ENCODE measurements at places on chromosomes 12 and 14.

GRCh38 chr12:51246254-51246853 lies 7.7 kb downstream of the DAZAP2 start:
- DNase-seq: no peak

DNA sequence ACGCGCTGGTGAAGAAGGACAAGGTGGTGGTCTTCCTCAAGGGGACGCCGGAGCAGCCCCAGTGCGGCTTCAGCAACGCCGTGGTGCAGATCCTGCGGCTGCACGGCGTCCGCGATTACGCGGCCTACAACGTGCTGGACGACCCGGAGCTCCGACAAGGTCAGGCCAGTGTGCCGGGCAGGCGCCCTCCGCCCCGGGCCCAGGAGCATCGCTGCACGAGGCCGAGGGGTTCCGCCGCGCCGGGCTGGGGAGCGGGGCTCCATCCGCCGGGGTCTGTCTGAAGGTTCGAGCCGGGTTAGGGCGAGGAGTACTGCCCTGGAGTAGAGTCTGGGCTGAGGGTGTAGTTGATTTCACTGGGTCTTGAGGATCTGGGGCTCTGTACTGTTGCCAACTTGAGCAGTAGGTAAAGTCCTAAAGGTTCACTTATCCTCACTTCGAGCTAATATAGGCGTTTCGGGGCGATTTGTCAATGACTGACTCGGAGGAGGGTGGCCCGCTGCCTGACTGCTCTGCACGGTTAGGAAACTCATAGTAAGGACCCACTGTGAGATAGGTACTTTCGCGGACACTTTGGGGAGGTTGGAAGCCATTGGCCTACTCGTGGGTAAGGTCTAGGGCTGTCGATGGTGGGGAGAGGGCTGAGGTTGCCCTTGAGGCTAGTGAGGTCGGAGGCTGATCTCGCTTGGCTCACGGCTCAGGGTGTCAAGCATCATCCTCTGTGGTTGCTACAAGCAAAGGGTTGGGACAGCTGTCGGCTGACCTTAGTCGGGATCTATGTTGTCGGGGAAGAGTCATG lies 574 bp downstream of the GLRX5 start:
- DNase-seq: no peak

GRCh38 chr14:60965402-60965801 lies 15.5 kb downstream of the TRMT5 start:
- DNase-seq: no peak

DNA sequence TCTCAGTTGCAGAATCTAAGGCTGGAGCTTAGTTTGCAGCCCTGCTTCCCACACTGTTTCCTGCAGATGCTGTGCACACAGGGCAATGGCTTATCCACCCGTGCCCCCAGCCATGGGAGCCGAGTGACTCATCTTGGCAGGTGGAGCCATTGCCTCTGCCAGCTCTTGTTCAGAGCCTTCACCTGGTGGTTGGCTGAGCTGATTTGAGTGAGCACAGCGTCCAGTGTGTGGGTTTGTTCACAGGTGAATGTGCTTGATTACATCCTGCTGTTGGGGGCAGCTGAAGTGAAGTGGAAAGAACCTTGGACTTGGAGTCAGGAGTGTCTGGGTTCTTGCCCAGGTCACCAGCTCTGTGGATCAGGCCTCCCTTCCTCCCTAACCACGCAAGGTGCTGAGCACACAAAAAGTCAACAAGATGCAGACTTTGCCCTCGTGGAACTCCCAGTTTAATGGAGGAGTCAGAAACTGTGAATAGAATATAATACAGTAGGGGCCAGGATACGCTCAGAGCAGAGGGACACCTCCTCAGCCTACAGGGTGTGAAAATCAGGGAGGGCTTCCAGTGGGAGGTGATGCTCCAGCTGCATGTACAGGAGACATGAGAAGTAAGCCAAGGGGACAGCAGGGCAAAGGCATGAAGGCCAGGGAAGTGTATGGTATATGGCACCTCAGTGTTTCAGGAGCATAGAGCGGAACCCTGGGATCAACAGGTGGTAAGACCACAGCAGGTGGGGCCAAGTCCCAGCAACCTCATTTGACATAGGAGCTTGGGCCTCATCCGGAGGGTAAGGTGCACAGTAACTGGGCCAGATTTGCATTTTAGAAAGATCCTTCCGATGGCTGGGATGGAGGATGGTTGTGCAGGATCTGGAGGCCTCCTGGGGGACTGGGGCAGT lies 22.8 kb downstream of the JDP2 start:
- DNase-seq: no peak

DNA sequence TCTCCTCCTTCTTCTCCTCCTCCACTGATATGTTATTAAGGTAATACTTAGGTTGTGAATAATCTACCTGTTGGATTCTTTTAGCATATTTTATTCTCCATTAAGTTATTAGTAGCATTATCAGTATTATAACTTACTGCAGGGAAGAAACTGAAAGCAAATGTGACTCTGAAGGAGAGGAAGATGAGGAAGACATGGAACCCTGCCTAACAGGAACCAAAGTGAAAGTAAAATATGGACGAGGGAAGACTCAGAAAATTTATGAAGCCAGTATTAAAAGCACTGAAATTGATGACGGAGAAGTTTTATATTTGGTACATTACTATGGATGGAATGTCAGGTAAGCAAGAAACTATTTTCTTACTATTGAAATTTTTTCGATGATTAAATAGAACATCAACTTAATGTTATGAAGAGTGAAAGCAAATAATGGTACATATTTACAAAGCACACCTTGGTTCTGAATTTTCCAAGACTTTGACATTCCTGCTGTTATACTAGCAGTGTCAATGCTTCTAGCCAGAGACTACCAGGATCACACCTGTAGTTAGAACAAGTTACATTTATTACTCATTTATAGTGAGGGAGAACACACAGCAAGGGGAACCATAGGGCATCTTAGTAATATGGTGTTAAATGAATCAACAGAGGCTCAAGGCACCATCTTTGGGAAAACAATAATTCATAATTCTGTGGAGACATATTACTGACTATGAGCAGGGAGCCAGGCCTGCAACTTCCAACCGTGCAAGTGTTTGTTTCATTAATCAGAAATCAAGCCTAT lies 42.0 kb upstream of the TOMM20L start:
- no peak for DNase-seq

GRCh38 chr14:50790589-50790988 lies 40.4 kb downstream of the NIN start:
- no peak for DNase-seq

DNA sequence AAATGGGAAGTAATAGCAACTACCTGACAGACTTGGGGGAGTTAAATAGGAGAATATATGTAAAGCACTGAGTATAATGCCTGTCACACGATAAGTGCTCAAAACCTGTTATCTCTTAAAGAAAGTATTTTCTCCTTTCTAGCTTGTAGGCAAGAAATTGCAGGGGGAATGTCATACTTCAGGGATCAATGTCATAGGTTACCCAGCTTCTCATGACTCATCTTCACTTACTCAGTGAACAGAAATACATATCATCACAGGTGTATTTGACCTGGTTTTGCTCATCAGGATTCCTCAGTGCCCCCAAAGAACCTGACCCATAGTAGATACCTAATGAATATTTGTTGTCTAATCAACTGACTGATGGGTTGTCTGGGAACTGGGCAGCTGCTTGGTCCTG lies 285.0 kb upstream of the ATP2B1 start:
- DNase-seq: no peak

GRCh38 chr12:53695152-53696145 lies 19.6 kb upstream of the ATP5MC2 start:
- DNase-seq: peak; percentile 13

- DNase-seq: no peak
These were observed 79.9 kb downstream of the NINJ2 start for GRCh38 chr12:583251-583869.

GRCh38 chr12:4292341-4293073 lies 18.9 kb downstream of the CCND2 start:
- no peak for DNase-seq

- no peak for DNase-seq
These were observed 56.9 kb upstream of the TSPAN8 start for GRCh38 chr12:71214511-71215285.

DNA sequence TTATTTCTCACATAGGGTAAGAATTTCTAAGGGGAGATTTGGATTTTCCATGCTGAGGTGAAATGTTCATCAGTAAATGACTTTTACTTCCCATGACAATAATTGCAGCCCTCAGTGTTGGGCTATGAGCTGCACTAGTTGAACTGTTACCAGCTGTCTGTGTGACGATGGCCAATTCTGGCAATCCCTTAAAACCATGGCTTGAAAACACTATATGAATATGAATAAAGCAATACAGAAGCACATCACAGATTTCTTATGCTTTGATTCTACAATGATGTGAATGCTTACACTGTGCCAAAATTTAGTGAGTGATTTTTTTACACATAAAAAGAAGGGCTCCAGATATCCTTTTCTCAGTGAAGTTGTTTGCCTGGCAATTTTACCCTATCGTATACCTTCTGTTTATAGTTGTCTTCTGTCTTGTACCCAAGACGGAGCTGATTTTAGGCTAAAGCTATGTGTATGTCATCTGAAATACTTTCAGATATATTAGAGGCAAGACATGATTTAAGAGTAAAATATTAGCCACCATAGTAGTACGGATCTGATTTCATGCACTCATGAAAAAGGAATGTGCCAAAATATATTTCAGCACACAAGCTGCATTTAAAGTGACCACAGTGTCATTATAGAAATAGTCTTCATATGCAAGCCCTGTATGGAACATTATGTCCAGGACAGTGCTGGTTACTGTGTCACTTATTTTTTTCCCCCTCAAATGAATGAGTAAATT lies 52.0 kb downstream of the SLC38A4 start:
- no peak for DNase-seq

GRCh38 chr12:116551952-116552772 lies 7.0 kb upstream of the MAP1LC3B2 start:
- DNase-seq: no peak

DNA sequence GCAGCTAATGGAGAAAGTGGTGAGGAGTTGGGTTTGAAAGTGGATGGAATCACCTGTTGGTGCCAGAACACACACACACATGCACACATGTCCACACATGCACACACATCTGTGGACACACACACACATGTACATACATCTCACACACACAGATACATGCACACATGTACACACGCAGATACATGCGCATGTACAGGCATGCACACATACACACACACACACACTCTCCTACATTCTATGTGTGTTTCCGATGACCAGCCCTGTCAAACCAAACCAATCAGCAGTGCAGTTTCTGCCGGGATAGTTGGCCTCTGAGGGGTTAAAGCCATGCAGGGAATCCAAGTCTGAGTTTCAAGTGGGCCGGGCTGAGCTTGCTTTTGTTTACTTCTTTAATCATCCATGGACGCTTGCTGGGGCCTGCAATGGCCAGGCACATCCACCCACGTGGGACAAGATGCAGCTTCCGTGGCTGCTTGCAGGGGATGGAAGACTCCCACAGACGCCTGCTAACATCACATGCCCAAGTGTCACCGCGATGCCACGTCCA lies 52.5 kb downstream of the GALNT9 start:
- no peak for DNase-seq

DNA sequence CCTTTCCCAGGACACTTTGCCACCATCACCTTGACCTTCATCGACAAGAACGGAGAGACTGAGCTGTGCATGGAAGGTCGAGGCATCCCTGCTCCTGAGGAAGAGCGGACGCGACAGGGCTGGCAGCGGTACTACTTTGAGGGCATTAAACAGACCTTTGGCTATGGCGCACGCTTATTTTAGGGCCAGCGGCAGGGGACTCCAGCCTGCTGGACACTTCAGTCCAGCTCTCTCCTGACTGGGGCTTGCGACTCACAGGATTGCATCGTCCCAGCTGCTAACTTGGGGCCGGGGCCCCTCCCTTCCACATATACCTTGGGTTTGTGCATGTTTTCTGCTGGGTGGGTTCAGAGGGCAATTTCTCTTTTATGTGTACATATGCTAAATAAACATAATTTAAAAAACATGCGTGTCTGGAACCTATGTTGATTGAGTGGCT lies 11.2 kb downstream of the AHSA1 start:
- no peak for DNase-seq

DNA sequence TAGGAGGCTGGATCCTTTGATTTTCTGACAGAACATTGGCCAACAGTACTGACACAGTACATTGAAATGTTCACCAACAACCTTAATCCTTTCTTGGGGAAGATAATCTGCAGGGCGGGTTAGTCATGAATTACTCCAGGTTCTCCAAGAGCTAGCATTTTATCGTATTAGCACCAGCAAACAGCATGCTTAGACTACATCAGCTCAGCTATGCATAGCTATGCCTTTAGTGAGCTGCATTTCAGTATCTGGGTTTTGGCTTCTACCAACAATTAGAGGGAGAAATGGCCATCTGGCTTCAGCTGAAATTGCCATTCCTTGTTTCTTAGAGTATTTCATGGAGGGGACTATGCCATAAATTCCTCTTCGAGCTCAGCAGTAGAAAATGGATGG lies 33.8 kb downstream of the SAMD4A start:
- no peak for DNase-seq

DNA sequence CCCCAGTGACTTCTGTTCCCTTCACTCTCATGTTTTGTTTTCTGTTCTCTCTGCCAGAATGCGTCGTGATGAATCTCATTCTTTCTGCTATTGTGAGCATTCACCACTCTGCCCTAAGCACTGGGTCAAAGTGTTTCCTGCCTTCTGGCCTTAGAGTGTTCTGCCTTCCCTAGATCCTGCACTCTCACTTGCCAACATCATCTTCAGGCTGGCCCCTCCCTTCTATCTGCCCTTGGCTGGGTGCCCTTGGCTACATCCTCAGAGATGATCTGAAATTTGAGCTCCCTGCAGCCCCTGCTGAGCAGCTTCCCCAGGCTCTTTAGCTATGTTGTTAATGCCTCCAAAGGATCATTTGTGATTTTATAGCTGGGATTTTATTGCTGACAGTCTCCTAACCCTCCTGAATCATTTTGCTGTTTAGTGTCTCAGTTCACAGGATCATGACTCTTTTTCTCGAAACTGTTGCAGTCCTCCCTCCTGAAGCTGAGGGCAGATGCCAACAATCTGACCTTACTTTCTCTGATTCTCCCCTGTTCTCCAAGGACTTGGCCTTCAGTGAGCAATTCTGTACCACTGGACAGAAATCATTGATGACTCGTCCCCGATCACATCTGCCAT lies 4.5 kb downstream of the DHRS2 start:
- DNase-seq: no peak

GRCh38 chr14:24436355-24437019 lies 6.1 kb downstream of the SDR39U1 start:
- DNase-seq: no peak

DNA sequence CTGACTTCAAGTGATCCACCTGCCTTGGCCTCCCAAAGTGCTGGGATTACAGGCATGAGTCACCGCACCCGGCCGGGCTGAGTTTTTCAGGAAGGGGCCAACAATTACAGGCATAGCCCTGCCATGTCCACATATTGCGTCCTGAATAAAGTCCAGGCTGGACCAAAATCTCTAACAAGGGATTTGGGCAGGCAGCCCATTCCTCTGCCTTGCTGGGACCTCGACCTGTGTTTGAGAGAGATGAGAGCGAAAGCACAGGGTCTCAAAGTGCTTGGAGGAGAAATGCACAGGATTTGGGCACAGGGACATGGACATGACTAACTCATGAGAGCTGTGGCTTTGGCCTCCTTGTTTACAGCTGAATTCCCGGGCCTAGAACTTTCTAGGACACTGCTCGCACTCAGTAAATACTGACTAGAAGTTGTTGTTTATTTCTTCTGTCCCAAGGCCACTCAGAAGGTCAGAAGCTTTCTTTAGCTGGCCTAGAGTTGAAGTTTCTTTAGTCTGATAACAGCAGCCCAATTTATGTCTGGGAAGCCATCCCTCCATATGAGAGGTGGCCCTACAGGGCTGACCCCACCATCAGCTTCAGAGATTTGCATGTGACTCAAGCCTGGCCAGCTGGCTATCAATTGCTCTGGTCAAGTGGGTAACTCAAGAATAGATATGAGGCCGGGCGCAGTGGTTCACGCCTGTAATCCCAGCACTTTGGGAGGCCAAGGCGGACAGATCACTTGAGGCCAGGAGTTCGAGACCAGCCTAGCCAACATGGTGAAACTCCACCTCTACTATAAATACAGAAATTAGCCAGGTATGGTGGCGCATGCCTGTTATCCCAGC lies 11.7 kb downstream of the CAMKK2 start:
- no peak for DNase-seq
